ENCODE measurements at places on chromosomes 4 and X. TPM values are rescaled to one million over a fixed set of nuclear protein-coding genes. Genes with fewer than 3 reads are reported as not detected.

GRCh38 chr4:107349732-107350131, 313.6 kb upstream of the DKK2 start:
- H3K27ac ChIP-seq = no peak overlapping the region
- H3K4me3 ChIP-seq = no peak overlapping the region
- DNase-seq = no peak
- peaks cover 5% of the 10 kb centered on the region for H3K36me3 ChIP-seq
- no peaks in the 10 kb centered on the region for H3K27me3 ChIP-seq
- peaks cover 14% of the 10 kb centered on the region for H3K4me1 ChIP-seq

Gene KLHL4
- 2.7 TPM for total RNA-seq

Gene ARHGEF6
- total RNA-seq = 2.7 TPM

DNA sequence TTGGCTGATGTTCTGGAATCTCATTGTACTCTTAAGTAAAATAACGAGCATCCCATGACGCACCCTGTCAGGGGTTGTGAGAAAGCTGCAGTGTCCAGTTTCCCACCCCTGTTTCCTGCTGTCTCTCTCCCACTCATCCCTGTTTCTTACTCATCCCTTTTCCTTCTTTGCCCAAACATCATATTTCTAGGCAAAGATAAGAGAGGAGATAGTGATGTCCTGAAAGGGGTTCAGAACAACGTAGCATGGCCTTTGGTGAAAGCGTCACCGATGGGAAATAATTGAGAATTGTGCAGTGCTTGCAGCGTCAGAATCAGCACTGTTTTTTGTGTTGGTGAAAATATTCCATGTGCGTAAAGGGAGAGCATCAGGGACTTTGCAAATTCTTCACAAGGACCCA, 23.5 kb upstream of the TMEM165 start:
- peaks cover 7% of the 10 kb centered on the region for H3K36me3 ChIP-seq
- no peak overlapping the region for H3K27ac ChIP-seq
- H3K4me1 ChIP-seq = peaks cover 1% of the 10 kb centered on the region

- H3K4me3 ChIP-seq = no peak overlapping the region
- H3K4me1 ChIP-seq = no peaks in the 10 kb centered on the region
- no peaks in the 10 kb centered on the region for H3K27me3 ChIP-seq
- no peaks in the 10 kb centered on the region for H3K36me3 ChIP-seq
Observed at GRCh38 chr4:96525898-96526297, 686.0 kb downstream of the PDHA2 start.

Gene RBMXL3
- total RNA-seq = not detected

Gene RAB40AL
- total RNA-seq = 0.68 TPM
